Effector memory CD8-positive, alpha-beta T cell (primary cell): ENCODE measurements at places on chromosomes 1 and 21.
A peak's percentile ranks its signal among the peaks of the same experiment; 100 is the strongest.

DNA sequence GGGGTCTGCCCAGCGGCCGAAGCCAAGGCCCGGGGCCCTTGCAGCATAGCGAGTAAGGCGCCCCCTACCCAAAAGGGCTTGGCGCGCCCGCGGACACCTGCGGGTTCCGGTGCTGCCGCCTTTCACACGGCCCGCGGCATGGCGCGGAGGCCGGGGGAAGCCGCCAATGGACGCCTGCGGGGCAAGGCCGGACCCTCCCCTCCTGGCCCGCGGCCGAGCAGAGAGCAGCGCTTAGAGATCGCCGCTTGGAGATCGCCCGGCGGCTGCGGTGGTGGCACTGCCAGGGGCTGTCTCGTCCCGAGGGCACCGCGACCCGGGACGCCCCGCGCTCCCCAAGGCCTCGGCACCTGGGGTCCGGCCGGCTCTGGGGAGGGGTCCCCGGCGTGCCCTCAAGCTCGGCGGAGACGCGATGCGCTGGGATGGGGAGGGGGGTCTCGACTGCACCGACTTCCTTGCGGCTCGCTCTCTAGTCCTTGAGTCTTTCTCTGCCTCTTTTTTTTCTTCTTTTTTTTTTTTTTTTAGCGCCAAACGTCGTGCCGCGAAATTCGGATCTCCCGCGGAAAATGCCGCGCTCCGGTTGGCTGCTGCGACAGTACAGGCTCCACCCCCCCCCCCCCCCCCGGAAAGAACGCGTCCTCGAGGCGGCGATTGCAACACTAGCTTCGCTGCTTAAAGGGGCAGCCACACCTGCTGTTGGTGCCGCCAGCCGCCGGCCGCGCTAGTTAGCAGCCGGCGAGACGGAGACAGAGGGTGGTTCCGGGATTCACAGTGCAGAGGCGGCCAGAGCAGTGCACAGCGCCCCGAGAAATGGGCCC lies at the start of gene E2F2:
E2F2 (minus strand) TSS at position 487 of the 815 bp plus-strand sequence; CDS start at position 47, 440 bp downstream.
- DNase-seq = peak; percentile 73

DNA sequence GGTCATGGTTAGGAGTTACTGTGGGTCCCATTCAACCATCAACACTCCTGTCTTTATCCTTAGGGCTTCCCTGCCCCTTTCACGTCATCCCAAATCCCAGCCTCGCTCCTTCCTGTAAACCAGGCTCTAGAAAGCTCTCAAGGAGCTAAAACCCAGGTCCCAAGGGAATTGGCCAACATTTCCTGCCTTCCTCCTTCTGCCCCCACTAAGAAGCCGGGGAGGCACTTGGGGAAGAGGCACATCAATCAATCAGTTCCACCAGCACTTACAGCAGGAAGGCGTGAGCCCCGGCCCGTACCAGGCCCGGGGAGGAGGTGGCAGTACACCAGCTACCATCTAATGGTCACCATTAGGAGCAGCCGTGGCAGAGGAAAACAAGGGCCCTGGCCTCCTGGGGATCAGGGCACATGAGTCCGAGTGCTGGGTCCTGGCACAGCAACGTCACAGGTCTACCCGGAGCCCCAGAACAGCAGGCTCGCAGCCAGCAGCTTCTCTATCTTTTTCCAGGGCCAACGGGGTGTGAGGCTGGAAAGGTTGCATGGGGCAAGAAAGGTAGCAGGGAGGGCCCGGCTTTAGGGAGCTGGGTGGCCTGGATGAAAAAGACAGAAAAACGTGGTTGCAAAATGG lies 108.6 kb downstream of the CASZ1 start:
- no peak for DNase-seq

DNA sequence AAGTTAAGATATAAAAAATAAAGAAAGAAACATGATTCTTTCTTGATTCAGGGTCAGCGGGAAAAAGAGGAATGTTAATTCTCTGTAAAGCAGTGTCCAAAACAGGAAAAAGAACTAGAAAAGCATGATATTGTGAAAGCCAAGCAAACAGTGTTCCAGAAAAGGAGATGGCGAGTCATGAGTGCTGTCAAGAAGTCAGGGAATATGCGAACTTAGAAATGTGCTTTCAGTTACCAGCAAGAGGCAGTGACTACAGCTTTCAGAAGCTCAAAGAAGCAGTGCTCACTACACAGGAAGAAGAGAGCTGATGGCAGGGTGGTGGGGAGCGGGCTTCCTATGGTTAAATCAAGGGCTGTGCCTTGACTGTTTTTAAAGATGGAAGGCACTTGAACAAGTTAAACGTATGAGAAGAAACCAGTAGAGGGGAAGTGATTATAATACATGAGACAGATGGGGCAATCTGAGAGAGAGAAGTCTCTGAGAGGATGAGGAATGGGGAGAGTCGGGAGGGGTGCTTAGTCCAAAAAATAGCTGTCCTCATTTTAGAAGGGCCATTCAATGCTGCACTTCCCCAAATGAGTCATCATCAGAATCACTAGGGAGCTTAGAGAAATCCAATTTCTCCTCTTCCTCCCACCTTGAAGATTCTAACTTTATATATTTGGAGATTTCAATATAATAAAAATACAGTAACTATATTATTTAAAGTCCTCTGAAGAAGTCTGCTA lies 90.4 kb downstream of the KCNK1 start:
- DNase-seq = no peak

- DNase-seq = no peak
Observed at GRCh38 chr1:5505944-5506343, 486.3 kb downstream of the NPHP4 start.

DNA sequence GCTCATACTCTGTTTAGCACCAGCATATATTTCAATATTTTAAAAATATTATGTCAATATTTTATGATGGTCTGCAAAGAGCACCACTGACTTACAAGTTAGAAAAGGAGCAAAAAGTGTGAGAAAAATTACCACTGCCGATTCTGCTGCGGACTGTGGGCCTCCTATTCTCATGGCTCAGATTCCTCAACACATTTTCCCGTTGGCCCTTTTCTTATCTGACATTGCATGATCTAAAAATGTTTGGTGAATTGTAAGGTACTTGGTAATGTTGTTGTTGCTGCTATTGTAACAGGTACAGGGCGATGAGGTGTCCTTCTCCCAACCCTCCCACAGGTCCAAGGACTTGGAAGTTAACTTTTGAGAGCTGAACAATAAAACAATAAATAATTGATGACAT lies 737 bp downstream of the C1orf162 start:
- no peak for DNase-seq

GRCh38 chr1:113630340-113631327 lies 128.7 kb downstream of the PHTF1 start:
- no peak for DNase-seq

DNA sequence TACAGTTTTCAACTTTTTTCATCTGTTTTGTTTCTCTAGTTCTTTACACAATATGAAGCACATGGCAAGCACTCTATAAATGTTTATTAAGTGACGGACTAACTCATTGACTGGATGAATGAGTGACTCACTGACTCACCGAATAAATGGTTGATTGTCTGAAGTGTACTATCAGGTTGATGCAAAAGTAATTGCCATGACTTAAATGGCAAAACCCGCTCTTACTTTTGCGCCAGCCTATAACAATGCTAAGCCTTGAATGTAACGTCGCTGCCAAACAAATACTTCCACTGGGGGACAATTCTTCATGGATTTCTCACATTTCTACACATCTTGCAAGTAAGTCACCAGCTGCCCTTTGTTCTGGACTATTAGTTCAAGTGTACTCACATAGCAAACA lies 109.0 kb upstream of the KCTD3 start:
- DNase-seq = no peak

DNA sequence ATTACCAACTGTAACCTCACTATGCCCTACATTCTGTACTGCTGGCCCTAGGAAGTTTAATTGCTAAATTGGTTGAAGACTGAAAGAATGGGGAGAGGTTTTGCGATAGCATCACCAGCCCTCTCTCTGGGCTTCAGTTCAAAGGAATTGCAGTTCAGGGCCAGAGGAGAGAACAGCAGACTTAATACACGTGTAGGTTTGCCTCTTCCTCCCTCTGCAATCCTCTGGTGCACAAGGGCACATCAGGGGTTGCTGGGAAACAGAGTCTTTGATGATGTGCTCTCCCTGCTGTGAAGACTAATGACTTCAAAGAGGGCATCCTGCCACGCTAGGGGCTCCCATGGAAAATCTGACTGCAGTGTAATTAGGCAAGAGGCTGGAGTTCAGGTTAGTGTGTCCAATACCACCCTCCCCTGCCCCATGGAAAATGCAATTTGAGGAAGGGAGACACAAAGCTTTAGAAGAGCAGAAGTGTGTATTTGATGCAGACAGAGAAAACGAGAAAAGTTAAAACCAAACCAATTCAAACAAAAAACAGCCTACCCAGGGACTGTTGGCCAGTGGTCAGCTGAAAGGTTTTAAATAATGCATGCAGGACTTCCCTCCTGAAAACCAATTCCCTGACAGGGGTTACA lies 167.9 kb downstream of the ASTN1 start:
- no peak for DNase-seq

- peak; percentile 18 for DNase-seq
Observed at GRCh38 chr1:22143065-22144033, at the start of gene WNT4. Gene WNT4 (minus strand): TSS chr1:22143097. CDS start chr1:22142922, 175 bp downstream.

DNA sequence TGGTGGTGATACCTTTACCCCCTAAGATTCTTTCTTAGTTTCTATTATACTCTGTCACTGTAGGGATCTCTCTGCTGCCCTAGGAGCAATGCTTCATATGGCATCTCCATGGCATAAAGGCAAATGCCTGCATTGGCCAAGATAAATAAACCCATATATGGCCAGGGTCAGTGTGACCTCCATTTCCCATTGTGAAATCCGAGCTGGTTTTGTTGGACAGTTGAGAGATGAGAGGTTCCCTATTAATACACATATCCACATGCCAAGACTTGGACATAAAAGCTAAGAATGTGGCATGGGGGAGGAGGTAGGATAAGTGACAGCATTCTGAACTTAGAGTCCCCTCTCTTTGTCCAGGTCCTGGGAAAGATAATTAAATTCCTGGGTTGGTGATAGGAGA lies 1.4 kb downstream of the TPM3 start:
- no peak for DNase-seq

GRCh38 chr1:32240140-32240951 lies 6.7 kb upstream of the FAM167B start:
- DNase-seq = peak; percentile 49
